ENCODE measurements at places on chromosomes 2 and 18.

GRCh38 chr2:37637985-37638384, 33.5 kb downstream of the CDC42EP3 start:
- no peak for DNase-seq

DNA sequence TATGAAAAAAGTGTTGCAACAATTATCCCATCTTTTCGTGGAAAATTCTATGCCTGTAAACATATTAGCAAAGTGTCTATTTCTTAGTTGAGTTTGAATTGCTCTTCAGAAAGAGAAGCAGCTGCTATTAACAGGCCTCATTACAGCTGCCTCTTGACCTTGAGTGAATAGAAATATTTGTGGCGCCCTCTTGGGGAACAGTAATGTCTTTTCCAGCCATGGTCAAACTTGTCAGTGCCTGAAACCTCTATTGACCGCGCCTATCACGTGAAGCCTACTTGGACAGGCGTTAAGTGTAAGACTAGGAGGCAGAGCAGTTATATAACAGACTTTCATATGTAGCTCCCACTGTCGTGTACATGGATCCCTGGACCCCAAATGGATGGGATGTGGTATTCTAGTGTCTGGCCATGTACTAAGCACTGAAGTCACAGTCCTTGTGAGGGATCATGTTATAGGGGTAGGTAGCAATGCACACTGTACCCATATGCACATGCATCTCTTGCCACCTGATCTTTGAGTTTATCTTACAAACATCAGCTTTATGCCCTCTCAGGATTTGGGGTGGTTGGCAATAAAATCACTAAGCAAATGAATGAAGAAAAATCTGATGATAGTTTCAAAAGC, 245.0 kb downstream of the PTGR3 start:
- DNase-seq, result peak; percentile 62

GRCh38 chr2:30239986-30240752, 8.8 kb downstream of the LBH start:
- DNase-seq, result no peak

DNA sequence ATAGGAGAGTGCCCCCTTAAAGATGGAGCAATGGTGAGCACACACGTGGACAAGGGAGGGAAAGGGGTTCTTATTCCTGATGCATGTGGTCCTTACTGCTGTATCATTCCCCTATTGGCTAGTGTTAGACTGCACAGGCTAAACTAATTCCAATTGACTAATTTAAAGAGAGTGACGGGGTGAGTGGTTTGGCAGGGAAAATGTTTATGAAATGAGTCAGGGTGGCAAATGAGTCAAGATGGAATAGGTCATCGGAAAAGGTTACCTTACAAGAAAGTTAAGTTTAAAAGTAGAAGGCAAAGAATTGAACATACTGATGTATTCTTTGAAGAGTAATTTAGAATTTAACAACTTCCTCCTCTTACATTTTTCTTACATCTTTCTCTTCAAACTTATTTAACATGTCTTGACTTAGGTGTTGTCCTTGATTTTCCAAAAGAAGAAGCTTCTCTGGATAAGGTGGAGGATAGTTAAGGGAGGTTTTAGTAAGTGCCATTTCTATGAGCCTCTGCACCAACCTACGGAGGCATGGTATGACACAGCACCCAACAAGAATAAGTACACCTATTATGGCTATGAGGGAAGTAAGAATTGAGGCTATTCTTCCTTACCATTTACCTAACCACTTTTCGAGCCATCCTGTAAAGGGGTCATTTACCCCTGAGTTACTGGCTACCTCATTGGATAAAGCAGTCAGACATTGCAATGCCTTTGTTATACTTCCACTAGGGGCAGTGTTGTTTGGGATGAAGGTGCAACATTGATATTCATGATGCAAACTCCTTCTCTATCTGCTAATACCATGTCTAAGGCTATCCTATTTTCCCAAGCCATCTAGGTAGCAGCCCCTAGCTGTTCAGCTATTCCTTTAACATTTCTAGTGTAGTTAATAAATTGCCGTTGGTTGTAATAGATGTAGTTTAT, 1345.8 kb upstream of the LRRTM1 start:
- peak; percentile 77 for DNase-seq

DNA sequence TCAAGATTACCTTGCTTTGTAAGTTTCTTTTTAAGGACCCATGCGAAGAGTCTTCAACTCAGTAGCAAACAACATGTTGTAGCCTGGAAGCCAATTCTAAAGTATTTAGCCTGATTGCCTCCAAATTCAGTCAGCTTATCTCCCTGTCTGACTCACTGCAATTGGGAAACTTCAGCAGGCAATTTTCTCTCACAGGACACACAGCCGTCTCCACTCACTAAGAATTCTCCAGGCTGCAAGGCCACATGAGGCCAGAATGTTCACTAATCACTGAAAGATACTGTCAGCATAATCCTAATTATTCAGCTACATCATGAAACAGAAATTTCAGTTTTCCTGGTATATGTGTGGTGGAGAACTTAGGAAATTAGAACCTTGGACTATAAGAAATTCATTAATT, 78.1 kb upstream of the PDE1A start:
- DNase-seq, result peak; percentile 78

DNA sequence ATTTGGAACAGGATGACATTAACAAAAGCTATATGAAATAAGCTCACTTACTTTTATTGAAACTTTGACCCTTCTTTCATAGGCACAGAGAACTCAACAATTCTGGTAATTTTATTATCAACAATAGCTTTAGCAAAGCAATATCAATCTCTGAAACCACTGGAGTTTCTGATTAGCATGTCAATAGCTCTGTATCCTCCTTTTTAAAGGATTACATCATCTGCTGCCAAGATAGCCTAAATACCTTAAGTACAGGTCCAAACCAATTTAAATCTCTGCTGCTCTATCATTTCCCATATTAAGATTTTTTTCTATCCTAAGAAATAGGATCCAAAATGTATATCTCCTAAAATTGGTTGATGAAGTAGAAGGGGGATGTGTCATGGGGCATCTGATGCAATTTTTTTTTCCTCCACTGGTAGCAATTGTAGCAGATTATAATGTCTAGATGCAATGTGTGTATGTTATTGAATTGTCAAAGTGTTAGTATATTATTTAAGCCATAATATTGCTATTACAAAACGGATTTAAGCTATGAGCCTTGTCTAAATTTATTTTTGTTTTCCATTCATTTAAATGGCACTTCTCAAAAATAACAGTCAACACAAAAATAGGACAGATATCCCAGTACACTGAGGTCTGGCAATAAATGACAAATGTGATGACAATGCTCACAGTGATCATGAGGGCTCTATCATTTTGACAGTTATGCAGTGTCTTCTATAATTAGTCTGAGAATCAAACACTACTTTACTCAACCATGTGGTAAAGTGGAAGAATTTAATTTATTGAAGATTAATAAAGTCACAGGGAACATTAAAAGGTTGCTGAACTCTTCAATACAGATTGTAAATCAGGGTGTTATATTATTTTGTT, 328.4 kb downstream of the CDH7 start:
- DNase-seq, result no peak

- DNase-seq, result no peak
These were observed 53.1 kb downstream of the MERTK start for GRCh38 chr2:111951486-111951885.

Measured in ELR (cell line).